ENCODE measurements at places on chromosomes 1 and 21. TPM values are rescaled to one million over a fixed set of nuclear protein-coding genes. Genes with fewer than 3 reads are reported as not detected.

DNA sequence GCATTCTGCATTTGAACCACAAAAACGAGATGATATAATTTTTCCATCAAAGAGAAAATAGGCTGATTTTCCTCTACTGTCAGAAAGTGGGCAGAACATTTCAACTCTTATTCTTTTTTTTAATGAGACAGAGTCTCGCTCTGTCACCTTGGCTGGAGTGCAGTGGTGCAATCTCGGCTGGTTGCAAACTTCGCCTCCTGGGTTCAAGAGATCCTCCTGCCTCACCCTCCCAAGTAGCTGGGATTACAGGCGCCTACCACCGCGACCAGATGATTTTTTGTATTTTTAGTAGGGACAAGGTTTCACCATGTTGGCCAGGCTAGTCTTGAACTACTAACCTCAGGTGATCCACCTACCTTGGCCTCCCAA lies 11.6 kb downstream of the DSTYK start:
- H3K27ac ChIP-seq: no peak overlapping the region
- no peak for DNase-seq
- H3K36me3 ChIP-seq: no peaks in the 10 kb centered on the region
- no peaks in the 10 kb centered on the region for H3K4me1 ChIP-seq

DNA sequence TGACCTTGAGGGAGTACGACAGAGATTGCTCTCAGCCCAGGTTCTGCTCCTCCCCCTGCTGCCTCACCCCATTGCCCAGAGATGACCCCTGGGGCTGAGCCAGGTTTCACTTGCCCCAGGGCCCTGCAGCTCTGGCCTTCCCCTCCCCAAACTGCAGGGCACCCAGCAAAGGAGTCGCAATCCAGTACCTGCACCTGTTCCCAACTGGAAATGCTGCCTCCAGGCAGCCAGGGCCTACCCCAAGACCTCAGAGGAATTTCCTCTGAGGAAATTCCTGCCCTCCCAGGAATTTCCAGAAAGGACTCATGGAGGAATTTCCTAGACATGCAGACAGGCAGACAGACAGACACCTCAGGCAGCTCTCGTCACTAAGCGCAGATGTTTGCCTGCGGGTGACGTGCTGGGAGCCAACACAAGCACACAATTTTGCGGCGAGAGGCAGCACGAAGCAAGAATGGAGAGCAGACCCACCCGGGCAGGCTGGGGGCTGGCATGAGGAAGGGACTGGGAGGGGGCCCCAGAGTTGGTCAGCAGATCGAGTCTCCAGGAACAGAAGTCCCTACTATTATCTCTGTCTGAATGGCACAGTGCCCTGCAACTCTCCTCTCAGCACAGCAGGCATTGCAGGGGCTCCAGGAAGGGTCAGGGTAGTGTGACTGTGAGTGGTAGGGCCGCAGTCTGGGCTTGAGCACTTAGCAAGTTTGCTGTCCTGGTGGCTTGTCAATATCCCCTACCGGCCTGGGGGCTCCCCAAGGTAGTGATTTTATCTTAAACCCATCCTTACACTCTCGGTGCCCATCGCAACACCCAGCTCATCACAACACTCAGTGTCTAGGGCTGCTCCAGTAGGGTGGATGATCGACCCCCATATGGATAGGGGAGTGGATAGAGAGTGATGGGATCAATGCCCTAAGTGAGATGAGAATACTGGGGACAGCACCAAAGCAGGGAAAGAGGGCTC lies 2.9 kb upstream of the EFNA1 start:
- no peaks in the 10 kb centered on the region for H3K4me1 ChIP-seq
- H3K27ac ChIP-seq: peak overlapping the region; percentile 95
- H3K4me3 ChIP-seq: no peak overlapping the region
- H3K27me3 ChIP-seq: no peaks in the 10 kb centered on the region
- no peaks in the 10 kb centered on the region for H3K36me3 ChIP-seq

Gene HDAC1
- 77.9 TPM for polyA plus RNA-seq

DNA sequence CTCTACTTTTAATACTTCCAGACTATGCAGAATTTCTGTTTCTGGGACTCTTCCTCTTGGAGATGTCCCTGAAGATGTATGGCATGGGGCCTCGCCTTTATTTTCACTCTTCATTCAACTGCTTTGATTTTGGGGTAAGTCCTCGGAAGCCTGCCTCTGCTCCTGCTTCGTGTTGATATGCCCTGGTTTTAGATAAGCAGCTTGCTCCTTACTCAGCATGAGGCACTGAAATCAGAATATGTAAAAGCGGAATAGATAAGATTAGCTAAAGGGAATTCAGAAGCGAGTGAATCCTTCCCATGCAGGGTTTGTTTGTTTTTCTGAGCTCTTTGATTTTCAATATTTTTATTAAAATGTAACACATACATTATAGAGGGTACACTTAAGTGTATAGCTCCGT lies 234.7 kb downstream of the CACNA1E start:
- no peak overlapping the region for H3K4me3 ChIP-seq
- H3K36me3 ChIP-seq: no peaks in the 10 kb centered on the region
- no peaks in the 10 kb centered on the region for H3K4me1 ChIP-seq

DNA sequence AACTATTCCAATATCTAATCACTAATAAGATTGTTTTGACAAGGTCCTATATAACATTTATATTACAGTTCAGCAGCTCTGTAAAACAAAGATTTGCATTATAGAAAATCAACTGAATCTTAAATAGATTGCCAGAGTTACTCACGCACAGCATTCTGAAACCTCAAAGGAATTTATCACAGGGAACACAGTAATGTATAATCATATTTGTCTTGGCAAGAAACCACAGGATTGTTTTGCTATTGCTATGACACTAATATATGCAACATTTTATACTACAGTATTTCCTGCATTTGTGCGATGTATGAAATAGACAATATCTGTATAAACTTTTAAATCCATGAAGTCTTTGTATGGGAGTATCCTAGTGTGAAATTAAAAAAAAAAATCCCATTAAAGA lies 101.4 kb downstream of the PLPPR5 start:
- no peaks in the 10 kb centered on the region for H3K27me3 ChIP-seq
- H3K27ac ChIP-seq: no peak overlapping the region

Gene DNAJC8
- polyA plus RNA-seq: 23.5 TPM

Gene LCE6A
- not detected for polyA plus RNA-seq

- H3K27me3 ChIP-seq: no peaks in the 10 kb centered on the region
- no peak overlapping the region for H3K27ac ChIP-seq
- no peak for DNase-seq
- H3K36me3 ChIP-seq: no peaks in the 10 kb centered on the region
Measured at GRCh38 chr21:28522014-28522799, 470.5 kb downstream of the LTN1 start.

Gene LGR6
- polyA plus RNA-seq: 0.15 TPM

DNA sequence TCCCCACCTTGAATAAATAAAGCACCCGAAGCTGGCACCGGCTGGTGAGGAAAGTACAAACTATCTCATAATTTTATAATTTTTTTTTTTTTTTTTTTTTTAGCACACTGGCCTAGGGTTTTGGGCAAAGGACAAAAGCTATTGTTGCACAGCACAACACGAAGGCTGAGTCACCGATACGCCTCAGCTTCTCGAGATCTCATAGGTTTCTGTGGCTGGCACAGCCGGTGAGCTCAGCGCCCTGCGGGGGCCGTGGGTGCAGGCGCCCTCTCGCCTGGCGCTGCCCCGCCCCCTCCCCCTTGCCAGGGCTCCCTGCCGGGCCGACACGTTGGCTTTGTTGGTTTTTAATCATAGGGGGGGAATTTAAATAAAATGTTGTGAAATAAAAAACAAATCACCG lies 17.2 kb downstream of the CASZ1 start:
- H3K36me3 ChIP-seq: no peaks in the 10 kb centered on the region
- H3K4me3 ChIP-seq: no peak overlapping the region
- H3K27ac ChIP-seq: no peak overlapping the region

GRCh38 chr1:32825181-32825580 lies 7.7 kb downstream of the S100PBP start:
- H3K4me1 ChIP-seq: no peaks in the 10 kb centered on the region
- H3K36me3 ChIP-seq: no peaks in the 10 kb centered on the region
- no peaks in the 10 kb centered on the region for H3K27me3 ChIP-seq
- DNase-seq: no peak
- H3K4me3 ChIP-seq: no peak overlapping the region

GRCh38 chr1:78715181-78715661 lies 65.6 kb downstream of the IFI44 start:
- no peak overlapping the region for H3K4me3 ChIP-seq
- H3K27ac ChIP-seq: no peak overlapping the region
- H3K4me1 ChIP-seq: no peaks in the 10 kb centered on the region
- DNase-seq: no peak
- no peaks in the 10 kb centered on the region for H3K36me3 ChIP-seq

Gene ARTN
- 3.2 TPM for polyA plus RNA-seq

DNA sequence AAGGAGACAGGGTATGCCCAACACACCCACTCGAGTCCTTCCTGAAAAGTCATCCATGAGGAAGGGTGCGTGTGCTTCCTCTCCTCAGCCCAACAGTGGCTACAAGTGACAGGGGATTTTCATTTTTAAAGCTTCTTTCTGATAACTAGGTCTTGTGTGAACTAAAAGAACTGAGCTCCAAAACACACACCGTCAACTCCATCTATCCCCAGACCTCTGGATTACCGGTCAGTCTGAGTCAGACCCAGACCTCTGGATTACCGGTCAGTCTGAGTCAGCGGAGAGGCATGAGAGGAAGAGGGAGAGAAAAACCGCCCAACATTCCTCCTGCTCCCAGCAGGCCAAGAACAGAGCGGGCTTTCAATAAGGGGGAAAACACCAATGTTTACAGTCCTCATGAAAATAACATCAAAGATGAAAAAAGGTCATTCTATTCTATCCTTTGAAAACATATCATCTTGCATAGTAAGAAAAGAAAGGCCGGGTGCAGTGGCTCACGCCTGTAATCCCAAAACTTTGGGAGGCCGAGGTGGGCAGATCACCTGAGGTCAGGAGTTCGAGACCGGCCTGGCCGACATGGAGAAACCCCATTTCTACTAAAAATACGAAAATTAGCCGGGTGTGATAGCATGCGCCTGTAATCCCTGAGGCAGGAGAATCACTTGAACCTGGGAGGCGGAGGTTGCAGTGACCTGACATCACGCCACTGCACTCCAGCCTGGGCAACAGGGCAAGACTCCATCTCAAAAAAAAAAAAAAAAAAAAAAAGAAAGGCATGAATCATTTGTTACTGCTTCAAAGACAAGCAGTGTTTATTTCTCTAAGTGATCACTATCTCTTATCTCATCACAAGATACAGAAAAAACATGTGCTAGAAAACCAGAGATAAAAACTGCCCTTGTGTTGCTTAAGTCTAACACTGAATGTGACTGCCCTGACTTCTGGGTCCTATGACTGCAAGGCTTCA lies 3.4 kb downstream of the PTTG1IP start:
- DNase-seq: peak; percentile 43
- H3K27me3 ChIP-seq: no peaks in the 10 kb centered on the region
- H3K36me3 ChIP-seq: no peaks in the 10 kb centered on the region
- H3K4me1 ChIP-seq: peaks cover 30% of the 10 kb centered on the region
- peak overlapping the region; percentile 73 for H3K27ac ChIP-seq
- H3K4me3 ChIP-seq: no peak overlapping the region

DNA sequence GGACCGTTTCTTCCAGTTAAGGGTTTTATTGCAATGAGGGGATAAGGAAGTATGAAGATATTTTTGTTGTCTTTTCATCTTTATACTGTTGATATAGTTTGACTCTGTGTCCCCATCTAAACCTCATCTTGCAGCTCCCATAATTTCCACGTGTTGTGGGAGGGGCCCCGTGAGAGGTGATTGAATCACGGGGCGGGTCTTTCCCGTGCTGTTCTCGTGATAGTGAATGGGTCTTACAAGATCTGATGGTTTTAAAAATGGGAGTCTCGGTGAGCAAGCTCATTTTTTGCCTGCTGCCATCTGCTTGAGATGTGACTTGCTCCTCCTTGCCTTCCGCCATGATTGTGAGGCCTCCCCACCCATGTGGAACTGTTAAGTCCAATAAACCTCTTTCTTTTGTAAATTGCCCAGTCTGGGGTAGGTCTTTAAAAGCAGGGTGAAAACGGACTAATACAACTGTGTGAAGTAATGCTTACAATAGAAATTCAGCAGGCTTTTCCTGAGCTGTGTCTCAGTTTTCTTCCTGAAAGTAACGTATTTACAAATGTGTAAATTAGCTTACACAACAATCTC lies 377.3 kb downstream of the SIPA1L2 start:
- no peak overlapping the region for H3K4me3 ChIP-seq
- no peaks in the 10 kb centered on the region for H3K27me3 ChIP-seq
- DNase-seq: no peak
- no peaks in the 10 kb centered on the region for H3K36me3 ChIP-seq
- no peaks in the 10 kb centered on the region for H3K4me1 ChIP-seq

Gene FOXD3
- polyA plus RNA-seq: 0.21 TPM

Gene DCAF8
- 122 TPM for polyA plus RNA-seq

DNA sequence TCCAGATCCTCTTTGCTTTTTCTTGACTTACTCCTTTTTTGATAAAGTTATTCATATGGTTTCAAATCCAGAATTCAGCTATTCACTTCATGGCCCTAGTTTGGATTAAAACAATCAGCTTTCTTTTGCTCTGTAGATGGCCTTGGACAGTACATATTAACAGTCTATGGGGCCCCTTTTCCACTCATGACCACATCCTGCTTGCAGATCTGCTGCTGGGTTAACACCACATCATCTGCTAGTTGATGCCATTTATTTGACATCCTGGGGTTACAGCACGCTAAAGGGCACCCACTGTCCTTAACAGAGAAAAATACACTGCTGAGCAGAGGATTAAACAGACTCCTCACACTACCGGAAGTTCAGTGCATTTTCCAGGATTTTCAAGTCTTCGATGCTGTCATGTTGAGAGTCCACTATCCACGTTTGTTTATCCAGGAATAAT lies 941 bp upstream of the IFI16 start:
- no peak overlapping the region for H3K27ac ChIP-seq
- H3K4me3 ChIP-seq: no peak overlapping the region
- no peak for DNase-seq

Gene OR2G2
- not detected for polyA plus RNA-seq

Gene GJA8
- not detected for polyA plus RNA-seq

Gene BCAR3
- polyA plus RNA-seq: 6.1 TPM

Gene CASZ1
- 16.0 TPM for polyA plus RNA-seq

Gene C8B
- not detected for polyA plus RNA-seq
